ENCODE measurements at places on chromosomes 16 and 17.

- no peak for DNase-seq
Measured at GRCh38 chr17:76420356-76421043, 32.5 kb downstream of the UBE2O start.

- peak; percentile 38 for DNase-seq
Measured at GRCh38 chr17:58324409-58325288, 3.9 kb downstream of the TSPOAP1 start.

- no peak for DNase-seq
Measured at GRCh38 chr17:2945299-2945698, 118.1 kb downstream of the OR1D5 start.

DNA sequence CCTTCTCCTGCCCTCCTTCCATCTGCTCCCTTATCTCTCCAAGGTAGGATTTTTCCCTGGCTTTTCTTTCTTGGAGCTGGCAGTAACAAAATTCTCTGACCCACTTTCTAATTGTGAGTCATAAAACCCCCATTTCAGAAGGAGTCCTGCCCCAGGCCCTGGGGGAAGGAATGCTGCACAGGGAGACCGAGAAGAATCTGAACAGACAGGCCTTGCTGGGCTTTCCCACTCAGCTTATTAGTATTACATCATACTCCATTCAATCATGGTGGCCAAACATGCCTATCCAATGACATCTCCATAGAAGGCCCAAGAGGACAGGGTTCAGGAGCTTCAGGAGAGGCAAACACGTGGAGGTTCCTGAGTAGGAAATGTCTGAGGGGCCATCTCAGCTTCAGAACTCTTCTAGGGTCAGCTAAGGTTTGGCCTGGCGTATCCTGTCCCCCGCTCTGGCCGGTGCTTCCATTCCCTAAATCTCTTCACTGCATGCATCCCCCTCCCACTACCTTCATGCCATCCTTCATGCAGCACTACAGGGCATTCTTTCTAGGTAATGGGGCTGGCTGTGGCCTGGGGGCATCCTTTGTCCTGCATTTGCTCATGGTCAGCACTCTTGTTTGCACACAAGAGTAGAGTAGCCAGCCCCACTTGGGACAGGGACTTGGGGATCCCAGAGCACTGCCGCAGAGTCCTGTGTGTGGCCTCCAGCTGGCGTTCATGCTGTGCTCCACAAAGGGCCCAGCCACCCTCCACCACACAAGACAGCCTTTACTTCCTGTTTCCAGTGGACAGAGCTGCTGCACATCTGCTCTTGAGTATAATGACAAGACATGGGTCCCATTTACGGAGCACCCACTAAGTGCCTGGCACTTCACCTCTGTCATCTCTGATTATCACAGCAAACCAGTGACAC is 8.2 kb downstream of the SLC6A2 start:
- no peak for DNase-seq

DNA sequence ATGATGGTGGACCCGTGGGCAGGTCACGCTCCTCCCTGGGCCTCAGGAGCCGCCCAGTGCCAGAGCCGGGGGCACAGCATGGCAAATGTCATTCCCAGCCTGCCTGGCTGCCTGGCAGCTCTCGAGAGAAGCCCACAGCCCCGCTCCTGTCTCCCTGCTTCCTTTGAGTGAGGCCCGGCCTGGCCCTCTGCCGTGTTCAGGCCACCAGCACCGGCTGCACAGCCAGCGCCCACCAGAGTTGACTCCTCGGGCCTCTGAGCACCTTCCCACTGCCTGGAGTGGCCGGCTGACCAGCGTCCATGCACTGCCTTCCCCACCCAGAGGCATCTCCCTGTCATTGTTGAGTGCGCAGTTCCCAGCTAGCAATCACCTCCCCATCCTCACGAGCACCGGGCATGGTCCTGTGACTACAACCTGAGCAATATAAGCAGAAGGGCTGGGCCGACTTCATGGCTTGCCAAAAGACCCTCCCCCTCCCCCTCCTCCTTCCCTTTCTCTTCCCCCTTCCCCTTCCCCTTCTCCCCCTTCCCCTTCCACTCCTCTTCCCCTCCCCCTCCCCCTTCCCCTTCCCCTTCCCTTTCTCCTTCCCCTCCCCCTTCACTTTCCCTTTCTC is 11.9 kb upstream of the SLC38A10 start:
- DNase-seq = no peak

DNA sequence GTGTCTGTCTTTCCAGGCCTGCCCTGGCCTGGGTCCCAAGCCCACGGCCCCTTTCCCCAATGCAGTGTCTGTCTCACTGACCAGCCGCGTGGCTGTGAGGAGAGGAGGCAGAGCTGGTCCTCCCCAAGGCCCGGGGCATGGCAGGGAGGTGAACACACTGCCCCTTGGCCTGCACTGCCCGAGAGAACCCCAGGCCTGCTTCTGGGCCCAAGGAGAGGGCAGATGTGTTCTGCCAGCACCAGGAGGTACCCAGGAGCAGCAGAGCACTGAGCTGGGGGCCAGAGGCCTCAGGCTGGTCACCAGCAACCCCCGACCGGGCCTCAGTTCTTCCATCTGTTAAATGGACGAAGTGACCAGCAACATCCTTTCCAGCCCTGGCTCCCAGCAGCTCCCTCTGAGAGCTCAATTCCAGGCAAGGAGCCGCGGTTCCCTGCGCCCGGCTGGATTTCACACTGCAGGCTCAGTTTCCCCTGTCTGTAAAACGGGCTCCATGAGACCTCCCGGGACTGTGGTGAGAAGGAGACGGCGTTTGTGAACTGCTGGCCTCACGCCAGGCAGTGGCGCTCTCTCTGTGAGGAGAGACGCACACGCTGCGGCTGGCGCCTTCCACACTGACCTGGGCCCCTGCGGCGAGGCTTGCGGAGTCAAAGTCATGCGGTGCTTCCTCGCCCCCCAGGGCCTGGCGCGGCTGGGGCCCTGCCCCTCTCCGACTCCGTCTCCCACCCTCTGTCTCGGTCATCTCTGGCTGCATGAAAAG is 8.1 kb upstream of the ZFPM1 start:
- no peak for DNase-seq
